NCI-H1436 (cell line): ENCODE measurements at places on chromosomes 3 and 15.
A peak's percentile ranks its signal among the peaks of the same experiment; 100 is the strongest.

DNA sequence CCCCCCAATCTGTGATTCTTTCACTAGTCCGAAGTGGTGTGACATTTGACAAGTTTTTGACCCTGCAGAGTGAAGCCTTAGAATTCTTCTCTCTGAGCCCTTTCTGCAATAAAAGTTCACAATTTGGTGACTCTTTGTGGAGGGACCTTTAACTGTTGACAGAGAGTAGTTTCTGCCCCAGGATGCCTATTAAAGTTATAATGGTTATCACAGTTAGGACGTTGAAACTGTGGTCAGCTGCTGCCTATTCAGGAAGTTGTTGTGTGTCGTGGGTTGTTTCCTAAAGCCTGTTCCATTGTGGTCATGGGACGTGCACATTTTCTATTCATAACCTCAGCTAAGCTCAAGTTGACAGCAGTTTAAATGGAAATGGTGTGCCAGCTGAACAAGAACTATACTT lies 274.5 kb downstream of the NEK10 start:
- DNase-seq, result no peak

GRCh38 chr15:63601026-63601703 lies 4.0 kb downstream of the FBXL22 start:
- no peak for DNase-seq

DNA sequence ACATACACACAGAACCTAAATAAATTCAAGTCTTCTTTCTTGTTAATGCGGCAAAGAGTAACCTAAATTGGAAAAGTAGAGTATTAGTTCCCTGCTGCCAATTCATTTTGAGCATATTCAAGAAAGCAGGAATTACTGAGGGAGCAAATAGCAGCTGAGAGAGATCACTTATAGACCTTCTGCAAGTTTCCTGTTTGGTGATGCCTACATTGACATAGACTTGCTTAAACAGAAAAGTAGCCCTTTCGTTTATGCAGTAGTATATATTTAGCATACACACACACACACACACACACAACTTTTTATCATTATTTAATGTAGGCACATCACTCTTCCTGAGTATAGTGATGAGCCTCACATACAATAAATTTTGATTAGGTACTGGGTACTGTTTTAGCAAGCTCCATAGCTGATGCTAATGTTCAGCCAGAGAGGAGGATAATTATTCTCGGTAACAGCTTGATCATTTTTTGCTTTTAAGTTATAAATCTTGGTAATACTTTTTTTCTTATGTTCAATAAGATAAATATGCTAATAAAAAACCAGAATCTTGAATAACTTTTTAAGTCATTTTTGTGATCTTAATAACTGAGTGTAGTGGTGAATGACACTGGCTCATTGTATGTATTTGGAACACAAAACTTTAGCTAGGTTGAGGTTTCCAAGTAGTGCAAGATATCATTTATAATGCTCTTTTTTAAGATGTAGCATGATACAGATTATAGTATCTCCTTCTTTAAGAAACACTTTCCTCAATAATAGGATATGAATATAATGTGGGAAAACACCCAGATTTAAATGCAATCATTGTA lies 174.7 kb downstream of the MBNL1 start:
- no peak for DNase-seq

DNA sequence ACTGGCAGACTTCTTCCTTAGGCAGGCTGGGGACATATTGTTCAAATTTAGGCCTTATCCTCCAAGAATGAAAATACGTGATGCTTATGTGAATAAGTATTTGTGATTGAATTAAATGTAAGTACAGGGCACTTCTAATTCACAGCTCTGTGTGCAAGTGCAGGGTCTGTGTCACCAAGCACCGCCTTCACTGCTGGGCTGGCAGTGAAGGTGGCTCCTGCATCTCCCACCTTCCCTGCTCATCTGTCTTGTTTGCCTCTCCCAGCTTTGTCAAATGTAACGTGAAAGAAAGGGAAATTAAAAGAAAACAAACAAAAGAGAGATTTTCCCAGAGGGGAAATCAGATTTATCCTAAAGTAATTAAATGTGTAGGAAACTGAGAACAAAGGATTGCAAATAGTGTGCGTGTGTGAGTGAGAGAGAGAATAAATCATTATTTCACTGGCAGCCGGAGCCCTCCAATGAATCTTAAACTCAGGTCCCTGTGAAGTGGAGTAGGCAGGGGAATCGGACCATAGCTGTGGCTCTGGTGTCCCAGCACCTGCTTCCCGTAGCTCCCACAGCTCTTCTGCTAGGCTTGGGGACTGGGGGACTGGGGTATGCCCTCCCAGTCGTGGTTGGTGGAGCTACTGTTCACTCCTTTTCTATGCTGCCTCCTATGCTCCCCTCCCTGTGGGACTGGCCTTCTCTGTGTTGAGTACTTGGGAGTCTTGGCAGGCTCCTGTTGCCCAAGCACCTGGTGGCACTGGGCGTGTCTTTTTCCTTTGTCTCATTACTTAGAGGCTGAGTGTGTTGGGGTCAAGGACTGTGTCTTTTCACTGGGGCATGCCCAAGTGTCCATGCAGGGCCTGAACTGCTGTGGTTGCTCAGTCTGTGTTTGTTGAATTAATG lies 222.2 kb downstream of the EPHB1 start:
- peak; percentile 86 for DNase-seq

DNA sequence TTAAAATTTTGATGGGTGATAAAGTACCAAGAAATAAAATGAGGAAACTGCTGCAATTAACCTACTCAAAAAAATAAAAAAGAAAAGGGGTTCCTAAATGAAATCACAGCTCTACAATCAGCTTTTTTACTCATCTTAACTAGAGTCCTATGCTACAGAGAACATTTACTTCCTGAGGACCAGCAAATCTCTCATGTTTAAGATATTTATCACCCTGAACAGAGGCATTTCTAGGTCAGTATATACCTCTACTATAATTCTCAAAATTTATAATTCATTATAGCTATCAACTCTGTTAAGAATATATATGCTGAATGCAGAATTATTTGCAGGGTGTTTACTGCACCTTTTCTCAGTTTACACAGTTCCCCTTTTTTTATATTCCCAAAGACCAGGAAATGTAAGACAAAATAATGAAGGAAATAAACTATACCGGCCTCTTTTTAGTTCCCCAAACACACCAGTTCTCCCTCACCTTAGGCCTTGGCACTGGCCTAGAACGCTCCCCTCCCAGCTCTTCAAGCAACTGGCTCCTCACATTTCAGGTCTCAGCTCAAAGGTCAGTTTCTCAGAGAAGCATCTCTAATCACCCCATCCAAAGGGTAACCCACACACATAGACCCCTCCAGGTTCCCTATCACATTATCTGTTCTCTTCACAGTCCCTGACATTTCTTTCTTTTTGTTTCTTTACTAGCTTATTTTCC lies 71.1 kb downstream of the LRRFIP2 start:
- no peak for DNase-seq
